ENCODE measurements at places on chromosomes 16 and 17.

- DNase-seq: no peak
These were observed 3.3 kb upstream of the LAT start for GRCh38 chr16:28981517-28981916.

DNA sequence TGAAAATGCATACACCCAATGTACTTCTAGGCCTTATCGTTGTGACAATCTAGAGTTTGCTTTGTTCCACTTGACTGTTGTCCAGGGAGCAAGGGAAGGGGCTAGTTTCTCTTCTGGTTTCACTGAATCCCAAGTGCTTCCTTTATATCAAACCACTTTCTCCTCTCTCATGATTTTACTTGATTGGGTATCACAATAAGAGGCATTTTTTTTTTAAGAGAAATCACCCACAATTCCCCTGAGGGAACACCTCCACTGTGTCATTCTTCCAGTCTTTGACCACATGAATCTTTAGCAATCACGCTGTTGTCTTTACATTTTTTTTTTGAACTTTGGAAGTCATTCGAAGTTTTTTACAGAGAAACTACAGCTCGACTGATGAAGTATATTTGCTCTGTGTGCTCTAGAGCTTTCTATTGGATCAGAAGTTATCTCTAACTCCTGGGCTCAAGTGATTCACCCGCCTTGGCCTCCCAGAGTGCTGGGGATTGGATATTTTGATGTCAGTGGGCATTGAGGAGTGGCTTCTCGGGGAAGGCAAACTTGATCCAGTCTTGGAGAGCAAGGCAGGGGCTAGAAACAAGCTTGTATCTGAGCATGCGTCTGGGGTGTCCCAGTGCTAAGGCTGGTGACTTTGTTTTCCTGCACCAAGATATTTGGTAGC lies 3.0 kb downstream of the CDH1 start:
- no peak for DNase-seq

DNA sequence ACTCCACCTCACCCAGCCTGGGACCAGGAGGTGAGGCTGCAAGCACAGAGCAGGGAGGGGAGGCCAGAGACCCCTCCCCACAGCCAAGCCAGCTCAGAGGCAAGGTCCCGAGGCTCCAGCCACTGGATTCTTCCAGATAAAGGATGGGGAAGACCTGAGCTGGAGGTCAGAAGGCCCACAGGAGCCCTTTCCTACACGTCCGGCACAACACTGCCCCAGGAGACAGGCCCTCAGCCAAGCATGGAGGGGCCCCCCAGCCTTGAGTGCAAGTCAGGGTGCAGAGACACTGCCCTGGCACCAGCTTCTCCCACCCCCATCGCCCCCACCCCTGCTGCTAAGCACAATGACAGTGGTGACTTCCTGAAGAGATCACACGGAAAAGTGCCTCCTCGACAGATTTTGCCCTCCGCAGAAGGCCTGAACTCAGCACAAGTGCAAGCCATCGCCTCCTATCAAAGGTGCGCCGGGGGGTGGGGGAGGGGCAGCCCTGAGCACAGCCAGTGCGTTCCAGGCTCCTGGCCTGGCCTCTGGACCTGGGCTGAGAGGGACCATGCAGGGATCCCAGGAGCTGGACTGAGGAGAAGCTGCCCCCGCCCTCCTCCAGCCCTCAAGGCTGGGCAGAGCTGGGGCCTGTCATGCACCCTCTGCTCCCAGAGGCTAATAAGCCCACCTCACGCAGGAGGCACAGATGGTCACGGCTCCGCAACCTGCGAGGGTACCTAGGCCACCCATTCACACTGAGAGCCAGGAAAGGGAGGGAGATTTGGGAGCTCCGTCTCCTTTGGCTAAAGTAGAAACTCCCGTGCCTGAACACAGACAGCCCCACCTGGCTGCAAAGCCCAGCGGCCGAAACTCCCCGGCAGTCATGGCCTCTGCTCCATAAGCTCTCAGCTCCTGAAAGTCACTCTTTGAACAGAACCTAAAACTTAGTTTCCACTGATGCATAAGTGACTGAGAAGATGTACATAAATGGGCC lies 2.7 kb downstream of the MAFG start:
- no peak for DNase-seq

GRCh38 chr17:57271821-57272220 lies 15.5 kb downstream of the MSI2 start:
- DNase-seq: no peak

GRCh38 chr16:20851601-20852000 lies 45.3 kb downstream of the REXO5 start:
- DNase-seq: no peak

DNA sequence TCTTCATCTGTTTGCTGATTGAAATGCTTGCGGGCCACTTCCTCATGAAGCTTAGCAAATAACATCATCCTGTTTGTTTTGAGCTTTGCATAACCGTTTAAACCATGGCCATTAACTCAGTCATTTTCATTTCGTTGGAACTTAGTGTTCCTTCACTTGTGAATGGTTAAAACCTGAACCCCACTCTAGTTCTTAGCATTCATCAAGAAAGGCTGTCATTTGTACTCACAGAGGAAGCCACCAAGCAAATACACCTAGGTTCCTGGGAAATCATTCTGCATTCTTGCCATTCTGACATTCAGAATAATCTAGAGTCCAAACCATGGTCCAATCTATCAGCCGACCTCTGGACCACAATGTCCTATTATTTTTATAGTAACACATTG lies 8.4 kb upstream of the TAT start:
- DNase-seq: no peak

DNA sequence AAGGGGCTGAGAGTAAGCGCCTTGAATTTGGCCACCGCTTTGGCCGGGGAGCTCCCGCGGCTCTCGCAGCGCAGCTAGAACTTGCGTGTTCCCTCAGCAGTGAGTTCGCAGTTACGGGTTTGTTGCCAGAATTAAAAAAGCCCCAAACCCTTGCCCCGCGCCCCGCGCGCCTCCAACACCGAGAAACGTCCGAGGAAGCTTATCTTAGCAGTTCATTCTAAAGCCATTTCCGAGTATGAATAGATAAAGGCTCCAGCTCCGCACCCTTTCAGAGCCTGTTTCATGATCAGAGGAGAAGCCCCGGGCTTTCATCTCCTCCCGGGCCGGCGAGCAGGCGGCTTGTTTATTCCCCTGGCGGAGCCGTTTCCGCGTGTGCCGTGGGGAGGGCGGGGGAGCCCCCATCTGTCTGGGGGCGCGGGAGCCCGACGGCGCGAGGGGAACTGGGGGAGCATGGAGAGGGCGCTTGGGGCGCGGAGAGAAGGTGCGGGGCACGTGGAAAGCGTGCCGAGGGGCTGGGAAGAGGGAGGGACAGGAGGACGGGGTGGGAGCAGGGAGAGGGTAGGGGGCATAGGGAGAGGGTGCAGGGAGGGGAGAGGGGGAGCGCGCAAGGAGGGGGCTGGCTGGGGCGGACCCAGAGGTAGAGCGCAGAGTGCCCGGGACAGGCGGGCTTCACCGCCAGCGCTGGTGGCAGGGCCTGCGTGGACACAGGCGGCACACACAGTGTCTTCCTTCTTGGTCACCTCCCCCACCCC lies 9.9 kb downstream of the TBX4 start:
- DNase-seq: peak; percentile 81

DNA sequence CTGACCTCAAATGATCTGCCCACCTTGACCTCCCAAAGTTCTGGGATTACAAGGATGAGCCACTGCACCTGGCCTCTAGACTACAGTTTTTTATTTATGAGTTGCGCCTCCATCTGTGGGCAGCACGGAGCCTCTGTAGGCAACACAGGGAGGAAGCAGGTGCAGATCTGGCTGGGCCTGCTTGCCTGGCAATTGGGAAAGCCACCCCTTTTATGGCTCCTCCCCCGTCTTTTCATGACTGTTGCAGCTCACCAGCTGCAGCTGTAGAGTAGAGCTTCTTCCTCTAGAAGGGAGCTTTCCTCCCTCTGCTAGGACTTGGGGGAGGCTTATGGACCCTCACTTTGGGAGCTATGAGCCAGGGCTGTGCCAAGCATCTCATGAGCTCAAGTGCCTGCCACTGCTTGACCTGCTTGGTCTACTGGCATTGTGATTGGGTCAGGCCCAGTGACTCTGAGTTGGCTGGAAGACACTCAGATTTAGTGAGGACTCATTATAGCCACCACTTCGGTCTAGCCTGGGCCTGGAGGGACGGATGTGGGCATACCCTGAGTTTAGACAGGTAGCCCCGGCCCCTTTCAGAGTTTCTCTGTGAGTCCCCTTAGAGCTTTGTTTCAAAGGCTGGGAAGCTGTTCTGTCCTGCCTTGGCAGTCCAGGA lies 6.9 kb upstream of the SLC7A6 start:
- DNase-seq: peak; percentile 29

Measured in NCI-H69 (cell line).